ENCODE measurements at places on chromosomes 12 and 14.

- DNase-seq, result no peak
Measured at GRCh38 chr14:92572050-92572449, 58.5 kb downstream of the RIN3 start.

DNA sequence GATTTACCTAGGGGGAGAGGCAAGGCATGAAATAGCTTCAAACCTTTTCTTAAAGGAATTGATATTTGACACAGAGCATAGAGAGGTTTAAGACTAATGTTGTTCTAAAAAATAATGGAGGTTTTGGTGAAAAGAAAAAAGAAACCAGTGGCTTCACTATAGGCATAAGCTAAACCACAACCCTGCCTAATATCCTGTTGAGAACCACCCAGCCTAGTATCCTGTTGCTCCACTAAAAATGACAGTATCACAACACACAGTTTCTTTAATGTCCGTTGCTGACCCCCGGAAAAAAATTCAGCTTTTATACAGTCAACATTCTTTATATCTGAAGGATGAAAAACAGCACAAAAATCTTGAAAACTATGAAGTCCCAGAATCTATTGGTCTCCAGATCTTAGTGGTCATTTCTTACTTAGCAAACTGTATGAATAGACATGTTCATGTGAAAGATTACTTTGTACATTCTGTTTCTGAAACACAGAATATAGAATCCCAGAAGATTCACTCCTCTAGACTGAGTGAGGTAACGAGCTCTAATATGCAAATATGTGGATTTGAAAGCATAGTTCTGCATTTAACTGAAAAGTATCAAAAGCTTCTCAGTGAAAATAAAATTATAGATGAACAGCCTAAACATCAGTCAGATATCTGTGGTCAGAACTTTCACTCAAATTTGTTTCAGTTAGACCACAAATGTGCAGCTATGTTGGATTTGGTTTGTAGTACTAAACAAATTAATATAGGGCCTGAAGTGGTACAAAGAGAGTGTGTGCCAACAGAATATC lies 40.5 kb downstream of the GALC start:
- peak; percentile 46 for DNase-seq

DNA sequence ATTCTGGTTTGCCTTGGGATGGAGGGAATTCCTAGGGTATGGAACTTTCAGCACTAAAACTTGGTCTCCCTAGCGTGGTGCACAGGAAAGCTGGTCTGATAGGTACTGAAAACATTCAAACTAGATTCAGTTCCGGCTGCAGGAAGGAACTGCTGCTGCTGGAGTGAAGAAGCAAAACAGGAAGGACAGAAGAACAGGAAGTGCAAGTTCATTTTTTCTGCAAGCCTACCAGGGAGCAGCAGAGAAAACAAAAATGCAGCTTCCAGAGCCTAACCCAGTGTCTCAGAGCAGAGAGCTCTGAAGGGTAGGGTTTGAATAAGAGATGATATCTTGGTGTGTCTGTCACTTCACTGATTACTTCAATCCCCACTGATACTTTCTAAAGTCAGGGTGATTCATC lies 165.2 kb downstream of the VRK1 start:
- peak; percentile 45 for DNase-seq

DNA sequence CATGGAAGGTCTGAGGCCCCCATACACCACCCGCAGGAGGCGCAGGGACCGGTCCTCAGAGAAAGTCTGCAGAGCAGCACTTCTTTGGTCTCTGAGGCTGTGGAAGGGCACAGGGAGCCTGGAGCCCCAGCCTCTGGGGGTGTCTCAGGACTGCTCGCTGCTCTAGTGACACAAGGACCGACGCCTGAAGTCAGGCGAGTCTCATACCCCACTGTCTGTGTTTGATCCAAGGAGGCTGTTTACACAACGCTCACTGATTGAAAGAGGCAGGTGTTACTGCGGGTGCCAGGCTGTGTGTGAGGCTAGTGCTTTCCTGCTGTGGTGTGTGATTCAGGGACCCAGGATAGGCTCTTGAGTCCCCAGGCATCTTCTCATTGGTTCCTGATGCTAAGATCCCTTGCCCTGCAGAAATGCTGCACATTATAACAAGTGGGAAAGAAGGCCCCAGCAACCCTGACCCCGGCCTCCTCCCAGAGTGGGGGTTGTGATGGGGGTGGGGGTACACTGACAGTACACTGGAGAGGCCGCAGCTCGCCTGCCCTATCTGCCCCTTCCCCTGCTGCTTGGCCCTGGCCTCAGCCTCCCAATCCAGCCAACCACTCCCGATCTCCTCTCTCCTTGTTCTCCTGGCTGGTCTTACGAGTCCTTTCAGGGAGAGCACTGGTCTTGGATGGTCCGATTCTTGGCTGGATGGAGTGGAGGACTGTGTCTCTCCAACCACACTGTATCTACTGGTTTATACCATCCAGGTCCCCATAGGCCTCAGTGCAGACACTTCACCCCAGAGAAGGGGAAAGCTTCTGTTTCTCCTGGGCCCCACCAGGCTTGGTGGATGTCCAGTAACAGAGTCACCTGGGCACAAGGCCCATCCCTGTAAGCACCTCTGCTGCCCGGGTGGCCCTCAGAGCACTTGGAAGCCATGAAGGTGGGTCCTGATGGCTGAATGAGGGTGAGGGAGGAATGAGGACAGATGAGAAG lies 6.6 kb downstream of the CACNA2D4 start:
- no peak for DNase-seq

- DNase-seq, result no peak
Measured at GRCh38 chr12:42589465-42590329, at the start of gene PRICKLE1. PRICKLE1 (minus strand) TSS chr12:42589746; CDS start chr12:42472516, 117,230 bp downstream.

- no peak for DNase-seq
Measured at GRCh38 chr12:19138956-19139355, 9.4 kb downstream of the PLEKHA5 start.

DNA sequence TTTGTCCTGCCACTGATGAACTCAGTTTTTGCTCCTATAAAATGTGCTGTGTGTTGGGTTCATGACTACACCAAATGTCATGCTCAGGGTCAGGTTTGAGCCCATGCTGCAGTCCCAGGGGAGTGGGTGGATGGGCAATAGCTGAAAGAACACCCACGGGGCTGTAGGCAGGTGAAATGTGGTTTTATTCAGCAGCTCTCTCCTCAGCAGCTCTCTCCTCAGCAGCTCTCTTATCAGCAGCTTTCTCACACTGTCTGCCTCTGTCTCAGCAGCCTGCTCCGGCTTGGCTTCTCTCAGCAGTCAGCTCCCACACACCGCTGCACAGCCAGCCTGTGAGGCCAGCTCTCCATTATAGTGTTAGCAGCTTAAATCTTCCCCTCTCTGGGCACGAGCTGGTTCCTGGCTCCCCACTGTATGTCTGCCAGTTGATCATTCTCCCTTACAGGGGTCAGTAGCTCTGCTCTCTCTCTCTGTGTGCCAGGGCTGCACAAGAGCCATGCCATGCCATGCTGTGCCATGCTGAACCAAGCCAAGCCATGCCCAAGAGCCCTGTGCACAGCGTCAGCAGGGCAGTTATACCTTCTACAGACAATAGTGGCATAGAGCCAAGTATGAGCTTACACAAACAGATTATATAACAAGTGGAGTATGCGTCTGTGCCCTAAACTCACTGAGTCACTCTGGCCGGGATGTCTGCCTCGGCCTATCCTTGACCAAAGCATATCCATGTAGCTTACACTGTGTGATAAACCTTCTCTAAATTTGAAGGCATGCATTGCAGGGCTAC lies 303.3 kb upstream of the TMPO start:
- DNase-seq, result no peak

- DNase-seq, result peak; percentile 58
Measured at GRCh38 chr14:106691601-106692291, 1165.4 kb downstream of the TMEM121 start.

DNA sequence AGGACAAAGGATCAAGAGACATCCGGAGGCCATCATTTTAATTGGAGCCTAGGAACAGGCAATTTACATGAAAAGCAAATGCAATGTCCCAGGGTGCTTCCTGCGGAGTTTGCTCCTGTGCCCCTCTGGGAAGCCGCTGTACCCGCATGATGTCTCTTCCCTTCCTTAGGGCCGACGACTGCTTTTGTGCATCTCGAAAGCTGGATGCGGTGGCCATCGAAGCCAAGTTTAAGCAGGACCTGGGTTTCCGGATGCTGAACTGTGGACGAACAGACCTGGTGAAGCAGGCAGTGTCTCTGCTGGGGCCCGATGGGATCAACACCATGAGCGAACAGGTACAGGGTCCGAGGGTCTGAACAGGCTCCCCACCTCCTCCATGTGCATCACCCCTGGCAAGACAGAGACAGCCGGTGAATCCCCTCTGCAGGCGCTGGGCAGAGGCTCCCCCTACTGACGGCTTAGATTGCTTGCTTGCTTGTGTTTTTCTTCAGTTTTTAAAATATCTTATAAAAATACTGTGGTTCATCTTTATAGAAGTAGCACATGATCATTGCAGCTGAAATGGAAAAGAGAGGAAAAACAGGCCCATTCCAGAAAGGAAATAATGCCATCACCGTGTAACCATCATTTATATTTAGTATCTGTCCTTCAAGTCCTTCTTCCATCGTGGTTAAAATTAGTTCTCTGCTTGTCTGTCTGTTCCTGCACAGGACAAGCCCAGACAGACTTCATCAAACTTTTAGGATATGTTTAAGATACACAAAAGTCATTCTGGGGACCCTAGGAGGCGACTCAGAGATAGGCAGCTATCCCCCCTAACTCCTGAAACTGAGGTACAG lies 75.4 kb upstream of the PWP1 start:
- peak; percentile 4 for DNase-seq

DNA sequence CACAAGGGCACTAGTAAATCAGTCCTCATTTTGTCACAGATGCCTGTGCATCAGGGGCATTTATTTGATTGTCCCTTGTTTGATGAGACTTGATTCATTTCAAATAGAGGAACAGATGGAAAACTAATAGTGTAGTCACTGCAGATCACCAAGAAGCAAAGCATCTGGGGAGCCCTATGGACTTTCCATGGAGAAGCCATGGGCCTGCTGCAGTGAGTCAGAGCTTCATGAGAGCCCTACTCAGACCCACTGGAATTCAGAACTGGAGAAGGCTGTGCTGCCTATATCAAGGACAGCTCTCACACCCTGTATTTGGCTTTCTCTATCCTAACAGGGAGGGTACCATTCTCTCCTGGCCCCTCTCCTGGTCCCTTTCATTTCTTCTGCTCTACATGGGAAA lies 126.2 kb downstream of the GRIP1 start:
- DNase-seq, result no peak

- DNase-seq, result no peak
Measured at GRCh38 chr12:113230315-113231234, 9.3 kb downstream of the TPCN1 start.

GRCh38 chr12:113456761-113457160 lies 14.9 kb downstream of the LHX5 start:
- no peak for DNase-seq

DNA sequence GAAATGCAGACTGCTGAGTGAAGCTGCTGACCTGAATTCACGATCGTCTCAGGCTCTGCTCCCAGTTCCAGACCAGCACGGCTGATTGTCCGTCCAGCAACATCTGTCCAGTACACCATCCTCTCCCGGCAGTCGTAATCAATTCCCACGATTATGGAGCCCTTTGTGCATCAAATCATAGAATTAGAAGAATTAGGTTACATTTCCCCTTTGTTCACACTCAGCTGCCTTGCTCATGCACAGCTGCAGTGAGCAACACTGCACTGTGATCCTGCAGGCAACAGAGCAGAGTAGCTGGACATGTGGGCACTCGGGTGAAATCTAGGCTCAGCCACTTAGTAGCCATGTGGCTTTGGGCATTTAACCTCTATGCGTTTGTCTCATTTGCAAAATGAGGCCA lies 22.2 kb downstream of the RTRAF start:
- DNase-seq, result no peak

- DNase-seq, result no peak
Measured at GRCh38 chr14:72742118-72742837, 151.6 kb downstream of the DPF3 start.

DNA sequence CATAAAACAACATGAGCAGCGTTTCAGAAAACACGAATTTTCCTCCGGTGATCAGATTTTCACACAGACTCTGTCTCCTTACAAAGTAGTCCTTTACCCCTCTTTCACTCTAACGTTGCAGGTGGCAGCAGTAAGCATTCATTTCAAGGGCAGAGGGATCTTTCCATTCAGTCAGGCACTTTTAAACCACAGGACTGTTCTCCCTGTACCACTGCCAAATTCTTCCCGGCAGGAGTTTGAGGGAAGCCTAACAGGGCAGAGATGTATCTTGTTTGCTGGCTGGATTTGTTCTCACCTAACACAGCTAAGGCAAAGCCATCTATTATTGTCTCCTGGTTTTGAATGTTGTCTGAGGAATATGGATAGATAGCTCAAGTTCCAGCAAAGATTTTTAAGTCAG lies 1187.3 kb upstream of the SEL1L start:
- DNase-seq, result no peak

DNA sequence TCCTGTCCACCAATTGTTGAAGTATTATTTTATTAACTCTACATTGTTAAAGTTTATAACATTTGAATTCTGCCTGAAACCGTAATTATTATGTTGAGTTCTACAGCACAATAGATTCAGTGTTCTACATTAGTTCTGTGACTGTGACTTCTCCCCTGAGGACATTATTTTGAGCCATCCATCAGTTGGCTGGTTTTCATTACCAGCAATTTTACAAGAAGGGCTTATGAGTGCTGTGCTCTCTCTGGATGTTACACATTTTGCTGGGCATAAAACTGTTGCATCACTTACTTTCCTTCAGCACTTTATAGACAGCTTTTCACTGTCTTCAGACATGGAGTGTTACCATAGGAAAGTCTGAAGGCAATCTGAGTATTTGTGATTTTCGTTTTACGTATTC lies 118.2 kb upstream of the KITLG start:
- DNase-seq, result no peak

- no peak for DNase-seq
Measured at GRCh38 chr14:81625343-81625742, 91.7 kb upstream of the SEL1L start.

GRCh38 chr12:121227294-121227693 lies 17.4 kb downstream of the P2RX4 start:
- no peak for DNase-seq

- DNase-seq, result peak; percentile 9
Measured at GRCh38 chr12:108850854-108851573, 6.4 kb downstream of the SSH1 start.

GRCh38 chr12:122866950-122867607 lies 28.8 kb downstream of the VPS37B start:
- no peak for DNase-seq

- no peak for DNase-seq
Measured at GRCh38 chr12:15122344-15122743, 98.9 kb downstream of the RERG start.

DNA sequence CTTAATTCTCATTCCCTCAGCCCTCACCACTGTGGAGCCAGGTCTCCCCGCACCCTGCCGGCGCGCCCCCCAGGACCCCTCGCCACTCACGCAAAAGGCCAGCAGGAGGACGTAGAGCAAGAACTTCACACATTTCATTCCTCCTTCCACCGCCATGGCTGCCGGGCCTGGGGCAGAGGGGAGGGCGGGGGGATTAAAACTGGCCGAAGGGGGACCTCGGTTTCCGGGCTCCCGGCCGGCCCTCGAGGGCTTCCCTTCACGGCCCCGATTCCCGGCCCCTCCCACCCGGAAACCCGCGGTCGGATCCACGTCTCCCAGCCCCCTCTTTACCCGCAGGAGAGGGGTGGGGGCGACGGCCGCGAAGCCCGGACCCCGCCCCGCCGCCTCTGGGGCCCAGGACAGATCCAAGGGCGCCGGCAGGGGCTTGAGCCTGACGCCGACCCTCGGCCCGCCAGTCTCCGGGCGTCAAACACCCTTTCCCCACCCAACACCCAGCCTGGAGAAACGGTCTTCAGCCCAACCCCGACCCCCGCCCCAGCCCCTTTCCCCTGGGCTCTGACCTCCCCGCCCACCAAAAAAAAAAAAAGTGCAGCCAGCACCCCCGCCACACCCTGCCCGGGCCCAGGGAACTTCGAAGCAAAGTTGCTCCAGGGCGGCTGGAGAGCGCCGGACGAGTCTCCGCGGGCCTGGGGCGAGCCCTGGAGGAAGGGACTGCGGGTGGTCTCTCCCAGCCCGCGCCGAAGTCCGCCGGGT lies 447 bp downstream of the CD63 start:
- DNase-seq, result no peak
